ENCODE measurements at places on chromosomes 7 and 10. TPM values are rescaled to one million over a fixed set of nuclear protein-coding genes. Genes with fewer than 3 reads are reported as not detected.

Gene LRRC17
- total RNA-seq = 1.4 TPM

DNA sequence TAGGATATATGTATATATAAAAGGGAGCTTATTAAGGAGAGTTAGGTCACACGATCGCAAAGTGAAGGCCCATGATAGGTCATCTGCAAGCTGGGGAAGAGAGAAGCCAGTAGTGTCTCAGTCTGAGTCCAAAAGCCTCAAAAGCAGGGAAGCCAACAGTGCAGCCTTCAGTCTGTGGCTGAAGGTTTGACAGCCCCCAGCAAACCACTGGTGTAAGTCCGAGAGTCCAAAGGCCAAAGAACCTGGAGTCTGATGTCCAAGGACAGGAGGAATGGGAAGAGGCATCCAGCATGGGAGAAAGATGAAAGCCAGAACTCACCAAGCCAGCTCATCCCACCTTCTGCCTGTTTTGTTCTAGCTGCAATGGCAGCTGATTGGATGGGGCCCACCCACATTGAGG is 88.9 kb upstream of the TBX20 start:
- no peak for DNase-seq

Gene DUS4L
- 6.7 TPM for total RNA-seq

DNA sequence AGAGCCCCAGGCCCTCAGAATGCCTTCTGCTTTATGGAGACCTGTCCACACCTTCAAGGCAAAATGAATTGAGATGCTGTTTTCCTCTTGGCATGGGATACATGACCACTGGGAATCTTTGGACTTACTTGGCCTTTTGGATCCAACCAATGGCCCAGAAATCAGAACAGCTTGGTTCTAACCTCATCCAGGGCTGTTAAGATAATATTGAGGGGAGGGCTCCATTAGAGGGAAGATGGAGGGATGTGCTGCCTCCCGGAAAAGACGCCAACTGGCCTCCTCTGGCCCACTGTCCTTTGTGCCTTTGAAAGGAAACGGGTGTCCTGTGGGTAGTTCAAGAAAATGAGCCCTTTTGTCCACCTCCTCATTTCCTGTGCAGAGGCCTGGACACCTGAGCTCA is 530.9 kb downstream of the KCNMA1 start:
- DNase-seq = no peak

DNA sequence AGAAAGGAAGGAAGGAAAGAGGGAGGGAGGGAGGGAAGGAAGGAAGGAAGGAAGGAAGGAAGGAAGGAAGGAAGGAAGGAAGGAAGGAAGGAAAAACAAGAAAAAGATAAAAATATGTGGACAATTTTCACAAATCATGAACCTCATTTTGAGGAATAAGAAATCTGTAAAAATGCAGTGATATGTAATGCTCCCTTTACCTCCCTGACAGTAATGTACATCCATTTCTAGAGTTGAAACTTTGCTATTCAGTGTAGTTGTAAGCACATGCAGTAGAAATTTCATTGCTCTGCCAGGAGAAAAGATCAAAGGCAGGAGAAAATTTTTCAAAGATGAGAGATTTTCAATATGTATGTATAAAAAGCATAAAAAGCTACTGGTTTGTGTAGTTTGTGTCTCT is 189.5 kb upstream of the MYO3A start:
- DNase-seq = no peak

Gene FZD8
- 13.9 TPM for total RNA-seq

- DNase-seq = no peak
These were observed 308.8 kb downstream of the SFMBT2 start for GRCh38 chr10:7102084-7102483.

Gene BLNK
- 22.1 TPM for total RNA-seq

GRCh38 chr7:141012696-141013344 is 1.9 kb downstream of the MRPS33 start:
- no peak for DNase-seq

DNA sequence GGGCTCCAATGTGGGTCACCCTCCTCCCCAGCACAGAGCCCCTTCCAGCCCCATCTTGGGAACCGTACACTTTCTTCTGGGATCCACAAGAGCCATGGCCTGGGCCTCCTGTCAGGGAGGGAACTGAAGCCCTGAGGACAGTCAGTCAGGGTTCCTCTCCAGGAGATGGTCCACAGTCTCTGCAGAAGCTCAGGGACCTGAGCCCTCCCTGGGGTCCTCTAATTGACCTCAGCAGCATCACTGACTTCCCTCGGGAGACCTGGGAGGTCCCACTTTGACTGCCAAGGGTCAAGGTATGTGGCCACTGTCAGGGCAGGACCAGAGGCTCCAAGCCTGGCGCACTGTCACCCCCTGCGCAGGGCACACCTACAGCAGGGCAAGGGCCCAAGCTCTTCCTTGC is 32.3 kb downstream of the NOD1 start:
- no peak for DNase-seq

- DNase-seq = no peak
These were observed 744.2 kb downstream of the LRMDA start for GRCh38 chr10:76175533-76176165.

Gene LIPF
- total RNA-seq = not detected

Gene ATOH7
- total RNA-seq = not detected

DNA sequence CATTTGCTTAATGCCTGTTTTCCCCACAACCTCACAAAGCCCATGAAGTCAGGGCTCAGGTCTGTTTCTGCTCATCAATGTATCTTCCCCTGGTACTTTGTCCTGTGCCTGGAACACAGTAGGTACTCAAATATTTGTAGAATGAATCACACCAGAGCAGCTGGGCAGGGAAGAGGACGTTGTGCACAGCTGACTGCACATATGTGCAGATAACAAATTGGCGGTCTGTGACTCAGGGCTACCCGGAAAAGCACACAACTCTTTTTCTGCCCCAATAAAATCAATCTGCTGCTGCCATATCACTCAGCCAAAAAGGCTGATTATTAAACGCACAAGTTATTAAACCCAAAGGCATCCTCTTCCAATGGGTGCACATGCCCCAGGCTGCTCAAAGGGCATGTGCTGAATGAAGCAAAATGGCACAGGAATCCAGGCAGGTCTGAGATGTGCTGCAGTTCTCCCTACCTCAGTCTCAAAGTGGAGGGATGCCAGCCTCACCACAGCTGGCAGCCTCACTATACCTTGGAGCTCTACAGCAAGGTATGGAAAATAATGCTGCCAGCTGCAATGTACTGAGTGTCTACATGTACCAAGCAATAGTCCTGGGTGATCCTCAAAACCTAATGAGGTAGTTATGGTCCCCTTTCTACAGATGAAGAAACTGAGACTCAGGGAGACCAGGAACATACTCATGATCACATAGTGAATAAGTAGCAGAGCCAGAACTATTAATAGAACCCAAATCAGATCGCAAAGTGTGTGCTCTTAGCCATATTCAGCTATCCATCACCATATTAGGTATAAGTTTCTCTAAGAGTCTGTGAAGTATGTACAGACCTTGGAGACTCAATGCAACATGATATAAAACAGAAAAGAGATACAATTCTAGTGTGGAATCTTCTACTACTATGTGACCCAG is 43.4 kb downstream of the SORBS1 start:
- peak; percentile 25 for DNase-seq

DNA sequence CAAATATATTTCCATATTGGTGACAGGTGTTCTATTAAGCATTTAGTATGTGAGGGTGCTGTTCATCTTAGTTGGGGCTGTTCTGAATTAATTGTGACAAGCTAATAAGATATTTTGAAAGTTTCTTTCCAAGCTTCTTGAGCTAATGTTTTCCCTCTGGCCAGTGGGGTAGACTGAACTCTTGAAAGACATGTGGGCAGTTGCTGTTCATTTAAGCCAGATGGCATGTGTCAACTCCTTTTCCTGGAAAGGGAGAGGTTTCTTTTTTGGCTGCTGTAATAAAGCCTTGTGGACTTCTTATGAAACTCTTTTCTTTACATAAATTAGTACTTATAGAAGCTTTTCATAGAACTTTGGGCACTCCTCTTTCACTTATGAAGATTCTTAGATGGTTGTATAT is 21.7 kb downstream of the RAB18 start:
- no peak for DNase-seq

All from left colon (tissue), 2 donors.